Naive thymus-derived CD8-positive, alpha-beta T cell (primary cell): ENCODE measurements at places on chromosomes 3 and 15. TPM values are rescaled to one million over a fixed set of nuclear protein-coding genes. Genes with fewer than 3 reads are reported as not detected.

The TMEM207 gene
- total RNA-seq: not detected

The ADAMTS7 gene
- 0.31 TPM for total RNA-seq

The TMC3 gene
- total RNA-seq: not detected

The ECE2 gene
- not detected for total RNA-seq

The TUSC7 gene
- total RNA-seq: not detected

DNA sequence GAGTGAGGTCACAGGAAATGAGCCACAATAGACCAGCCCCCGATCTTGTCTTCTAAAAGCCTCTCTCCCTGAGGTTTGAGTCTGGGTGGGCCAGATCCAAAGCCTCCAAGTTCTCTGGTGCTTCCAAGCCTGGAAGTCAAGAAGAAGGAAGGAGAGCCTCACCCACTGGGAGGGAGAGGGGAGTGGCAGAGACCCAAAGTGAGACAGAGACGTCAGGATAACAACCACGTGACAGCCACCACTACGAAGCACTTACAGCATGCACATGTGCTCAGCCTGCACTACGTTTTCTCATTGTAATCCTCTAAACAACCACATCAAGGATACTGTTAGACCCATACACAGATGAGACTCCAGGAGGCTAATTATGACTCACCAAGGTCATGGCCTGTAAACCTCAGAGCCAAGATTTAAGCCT lies 197.3 kb upstream of the LINGO1 start:
- DNase-seq: no peak

DNA sequence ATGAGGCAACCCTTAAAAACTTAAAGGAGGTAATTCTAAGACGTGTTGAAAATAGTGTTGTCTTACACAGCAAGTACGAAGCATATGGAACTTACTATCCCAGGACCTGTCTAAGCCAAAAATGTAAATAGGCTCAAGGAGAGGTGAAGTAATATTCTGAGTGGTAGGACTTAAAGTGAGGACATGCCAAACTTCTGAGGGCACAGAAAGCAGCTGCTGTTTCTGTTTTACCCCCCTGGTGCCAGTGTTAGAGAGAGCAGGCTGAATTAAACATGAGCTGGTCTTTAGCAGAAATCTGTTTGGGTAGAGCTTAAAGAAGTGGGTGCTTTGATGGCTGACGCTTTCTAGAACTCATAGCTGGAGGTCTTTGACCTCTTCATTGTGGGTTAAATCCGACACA lies 149.7 kb upstream of the NPHP3 start:
- no peak for DNase-seq

DNA sequence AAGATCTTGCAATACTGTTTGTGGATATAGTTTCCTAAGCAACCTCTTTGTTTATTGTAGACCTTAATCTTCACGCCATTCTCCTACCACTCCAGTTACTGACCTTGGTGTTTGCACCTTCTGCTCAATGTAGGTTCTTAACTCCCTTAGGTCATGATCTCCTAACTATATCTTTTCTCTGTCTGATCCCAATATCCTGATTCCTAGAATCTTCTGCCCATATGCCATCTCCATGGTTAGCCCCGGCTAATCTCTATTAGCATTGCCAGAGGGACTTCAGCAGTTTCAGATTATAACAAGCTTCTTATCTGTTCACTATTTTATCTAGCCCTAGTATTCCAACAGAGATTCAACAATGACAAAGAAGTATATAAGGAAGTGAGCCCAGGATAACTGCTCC lies 64.9 kb downstream of the IMPG2 start:
- no peak for DNase-seq

- DNase-seq: no peak
These were observed 6.8 kb downstream of the RBM5 start for GRCh38 chr3:50095352-50095998.

GRCh38 chr3:38265604-38266307 lies at the start of gene SLC22A13:
TSS of gene SLC22A13 (plus strand) at chr3:38265812. CDS start at chr3:38265861, 49 bp downstream.
- DNase-seq: no peak

- DNase-seq: no peak
These were observed 10.0 kb upstream of the ISLR2 start for GRCh38 chr15:74120426-74120825.

- DNase-seq: no peak
These were observed 39.2 kb downstream of the DUT start for GRCh38 chr15:48370460-48370859.

- no peak for DNase-seq
These were observed 8.8 kb upstream of the NPHP3 start for GRCh38 chr3:132730891-132731580.

- no peak for DNase-seq
These were observed 55.4 kb downstream of the RASGRF1 start for GRCh38 chr15:79035111-79035601.

GRCh38 chr3:10743366-10744097 lies 72.5 kb upstream of the SLC6A11 start:
- DNase-seq: no peak

- no peak for DNase-seq
These were observed 354.9 kb upstream of the ATP11B start for GRCh38 chr3:182438398-182438797.

DNA sequence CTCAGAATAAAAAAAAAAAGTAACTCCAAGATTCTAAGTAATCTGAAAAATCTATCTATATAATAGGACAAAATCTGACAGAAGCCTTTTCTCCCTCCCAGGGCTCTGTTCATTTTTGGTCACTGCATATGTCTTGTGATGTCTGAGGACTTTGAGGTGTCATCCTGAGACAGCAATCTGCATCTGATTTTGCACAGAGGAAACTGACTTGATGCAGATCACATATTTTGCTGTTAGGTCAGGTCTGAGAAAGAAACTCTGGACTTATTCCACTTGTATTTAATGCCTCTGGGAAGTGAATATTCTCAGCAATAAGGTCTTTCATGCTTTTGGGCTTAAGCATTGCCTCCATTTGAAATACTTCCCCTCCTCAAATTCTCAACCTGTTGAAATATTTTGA lies 295.2 kb upstream of the THBS1 start:
- no peak for DNase-seq

DNA sequence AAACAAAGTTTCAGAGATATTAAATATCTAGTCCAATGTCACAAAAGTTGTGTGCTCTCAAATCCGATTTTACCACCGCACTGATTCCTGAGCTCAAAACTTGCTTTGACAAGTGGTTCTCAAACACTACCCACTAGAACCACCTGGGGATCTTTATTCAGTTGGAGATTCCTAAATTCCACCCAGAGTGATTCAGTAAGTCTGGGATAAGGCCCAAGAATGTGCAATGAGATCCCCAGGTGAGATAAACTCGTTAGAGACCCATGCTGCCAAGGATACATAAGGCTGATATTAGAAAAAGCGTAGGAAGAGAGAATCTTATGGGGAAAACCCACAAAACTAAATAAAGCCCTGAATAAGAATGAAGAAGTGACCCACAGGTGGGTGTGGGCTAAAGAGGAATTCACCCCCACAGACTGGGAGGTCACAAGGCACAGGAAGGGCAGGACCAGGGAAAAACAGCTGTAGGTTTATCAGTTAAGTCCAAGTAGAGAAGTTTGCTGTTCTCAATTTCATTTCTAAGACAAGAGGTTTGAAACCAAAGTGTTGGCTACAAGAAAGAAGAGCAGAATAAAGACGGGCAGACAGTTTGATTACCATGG lies 11.5 kb upstream of the RPS17 start:
- no peak for DNase-seq

DNA sequence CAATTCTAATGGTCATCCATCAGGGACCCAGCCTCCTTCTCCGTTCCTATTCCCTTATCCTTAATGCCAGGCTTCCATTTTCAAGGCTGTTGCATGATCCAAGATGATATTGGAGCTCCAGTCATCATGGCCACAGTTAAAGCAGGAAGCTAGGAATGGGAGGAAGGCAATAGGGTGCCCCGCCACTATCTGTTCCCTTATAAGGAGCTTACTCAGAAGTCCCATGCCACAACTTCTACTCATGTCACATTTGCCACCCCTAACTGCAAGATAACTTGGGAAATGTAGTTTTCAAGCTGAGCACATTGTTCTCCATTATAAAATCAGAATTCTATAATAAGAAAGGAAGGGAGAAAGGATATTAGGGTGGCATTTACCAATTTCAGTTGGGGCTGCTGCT lies 38.6 kb upstream of the SPSB4 start:
- no peak for DNase-seq

DNA sequence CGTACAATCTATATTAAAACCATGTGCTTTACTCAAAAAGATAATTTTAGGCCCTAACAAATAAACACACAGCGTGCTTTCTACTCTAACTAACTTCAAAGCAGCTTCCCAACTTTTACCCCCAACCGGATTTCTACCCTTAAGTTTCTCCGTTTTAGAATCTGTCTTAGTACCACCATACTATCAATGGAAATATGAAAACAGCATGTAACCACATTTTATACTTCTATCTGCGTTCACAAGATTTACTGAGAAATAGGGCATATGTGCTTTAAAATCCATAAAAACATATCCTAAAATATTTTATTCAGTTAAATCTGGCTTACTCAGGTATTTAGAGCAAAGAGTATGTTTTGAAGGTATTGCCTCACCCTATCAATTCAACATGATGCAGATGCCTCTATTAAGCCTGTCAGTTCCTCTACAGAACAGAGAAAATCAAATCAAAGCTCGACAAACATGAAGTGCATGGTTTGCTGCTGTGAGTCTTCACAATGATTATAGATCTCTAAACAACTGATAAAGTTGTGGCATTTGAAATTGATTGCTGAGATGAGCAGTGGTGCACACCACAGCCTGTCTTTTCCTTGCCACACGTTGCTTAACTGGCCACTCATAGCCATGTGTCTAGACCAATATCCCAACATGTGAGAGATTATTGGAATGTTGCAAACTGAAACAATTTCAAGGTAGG lies 44.5 kb upstream of the ZPLD1 start:
- DNase-seq: no peak

DNA sequence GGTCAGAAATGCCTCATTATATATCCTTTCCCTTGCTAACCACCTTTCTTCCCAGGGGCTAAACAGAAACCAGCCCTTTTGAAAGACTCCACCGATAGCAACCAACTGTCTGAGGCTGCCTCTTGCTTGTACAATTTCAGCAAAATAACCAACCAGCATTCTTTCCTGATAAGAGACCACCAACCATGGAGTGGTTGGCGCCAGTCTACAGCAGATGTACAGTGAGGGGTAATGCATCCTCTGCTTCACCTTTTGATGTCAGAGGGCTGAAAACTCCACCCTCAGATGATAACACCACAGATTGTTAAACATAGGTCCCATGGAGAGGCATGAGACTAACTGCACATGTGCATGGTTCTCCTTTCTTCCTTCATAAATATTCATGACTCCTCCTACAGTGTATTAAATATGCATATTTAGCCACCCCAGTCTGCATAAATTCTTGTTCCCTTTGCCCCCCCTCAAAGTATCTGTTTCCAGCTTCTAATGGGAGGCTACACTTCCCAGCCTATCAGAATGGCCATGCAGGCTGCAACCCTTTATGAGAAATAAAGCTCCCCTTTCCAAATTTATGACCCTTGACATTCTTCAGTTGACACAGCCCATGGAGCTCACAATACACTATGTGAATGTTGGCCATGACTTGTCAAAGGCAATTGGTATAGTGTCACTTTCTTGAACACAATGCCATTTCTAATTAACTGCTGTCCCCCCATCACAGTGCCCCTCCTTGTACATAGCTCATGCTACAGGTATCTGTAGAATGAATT lies 48.3 kb downstream of the GABRB3 start:
- no peak for DNase-seq

GRCh38 chr3:113439606-113440005 lies 1.7 kb downstream of the CFAP44 start:
- DNase-seq: no peak

GRCh38 chr3:127889461-127889863 lies 25.6 kb upstream of the KBTBD12 start:
- DNase-seq: no peak

GRCh38 chr15:98581715-98582114 lies 66.6 kb upstream of the IGF1R start:
- no peak for DNase-seq

- no peak for DNase-seq
These were observed 31.4 kb downstream of the FLNB start for GRCh38 chr3:58039601-58040000.

DNA sequence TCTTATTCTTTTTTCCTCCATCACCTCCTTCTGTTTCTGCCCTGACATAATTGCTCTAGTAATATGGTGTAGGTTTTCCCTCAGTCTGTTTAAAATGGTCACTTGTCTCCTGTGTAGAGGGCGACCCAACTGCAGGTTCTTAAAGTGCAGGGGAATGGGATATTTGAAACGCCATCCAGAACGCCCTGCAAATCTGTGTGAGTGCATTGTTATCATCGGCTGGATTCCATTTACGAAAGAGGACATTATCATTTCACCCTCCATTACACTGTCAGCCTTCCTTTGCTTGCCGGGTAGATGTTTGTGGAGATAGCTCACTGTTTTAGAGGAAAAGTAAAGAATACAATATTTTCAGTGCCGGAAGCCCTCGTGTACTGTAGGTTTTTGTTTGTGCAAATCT lies 354.0 kb downstream of the LRTM1 start:
- no peak for DNase-seq

- no peak for DNase-seq
These were observed 27.6 kb upstream of the TOP2B start for GRCh38 chr3:25692341-25692740.
